Stimulated activated CD4-positive, alpha-beta T cell treated with anti-CD3 and anti-CD28 coated beads, Interleukin-4, amount 100 ng/mL, for 48 hours (primary cell): ENCODE measurements at places on chromosomes 11 and 22.
A peak's percentile ranks its signal among the peaks of the same experiment; 100 is the strongest.

DNA sequence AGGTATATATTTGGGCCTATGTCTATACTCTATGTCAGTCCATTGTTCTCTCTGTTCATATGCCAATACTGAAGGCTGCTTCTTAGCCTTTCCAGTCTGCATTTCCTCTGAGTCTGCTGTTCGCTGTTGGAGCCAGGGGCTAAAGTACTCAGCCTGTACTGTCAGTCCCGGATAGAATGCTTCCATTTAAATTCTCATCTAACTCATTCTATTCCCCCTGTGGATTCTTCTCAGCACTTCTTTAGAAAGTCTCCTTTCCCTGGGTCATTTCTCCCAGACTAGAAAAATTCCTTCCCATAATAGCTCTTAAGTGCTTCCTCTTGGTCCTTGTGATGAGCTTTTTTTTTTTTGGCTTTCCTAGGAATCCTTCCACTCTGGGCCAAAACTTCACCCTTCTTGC, 293.1 kb downstream of the KIRREL3 start:
- DNase-seq: no peak

- no peak for DNase-seq
Measured at GRCh38 chr11:31874631-31875191, 63.6 kb upstream of the PAX6 start.

DNA sequence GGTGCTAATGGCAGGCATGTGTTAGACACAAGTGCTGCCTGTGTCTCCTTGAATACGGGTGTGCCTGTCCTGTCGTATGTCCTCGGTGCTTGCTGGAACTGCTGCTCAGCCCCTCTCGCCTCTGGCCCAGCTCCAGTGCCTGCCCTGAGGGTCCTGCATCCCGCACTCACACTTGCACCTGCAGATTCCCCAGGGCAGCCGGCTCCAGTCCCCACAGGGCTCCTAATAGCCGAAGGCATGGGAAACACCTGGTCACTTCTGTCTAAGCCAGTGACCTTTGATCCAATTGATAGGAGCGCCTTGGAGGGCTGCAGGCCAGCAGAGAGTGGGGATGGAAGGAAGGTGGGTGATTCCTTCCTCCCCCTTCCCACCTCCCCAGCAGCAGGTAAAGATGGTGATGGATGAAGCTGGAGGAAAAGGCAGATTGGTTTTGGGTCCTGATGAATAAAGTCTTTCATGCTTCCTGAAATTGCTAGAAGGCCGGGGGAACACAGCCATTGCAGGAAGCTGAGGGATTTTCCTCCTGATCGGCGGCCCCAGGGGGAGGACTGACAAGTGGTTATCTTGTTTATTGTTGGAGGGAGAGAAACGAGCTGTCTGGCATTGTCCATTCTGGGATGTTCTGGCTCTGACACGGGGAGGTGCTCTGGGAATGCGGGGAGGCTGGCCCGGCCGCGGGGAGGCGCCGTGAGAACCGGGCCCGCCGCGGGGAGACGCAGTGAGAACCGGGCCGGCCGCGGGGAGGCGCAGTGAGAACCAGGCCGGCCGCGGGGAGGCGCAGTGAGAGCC, 110.9 kb upstream of the B3GAT1 start:
- DNase-seq: no peak

DNA sequence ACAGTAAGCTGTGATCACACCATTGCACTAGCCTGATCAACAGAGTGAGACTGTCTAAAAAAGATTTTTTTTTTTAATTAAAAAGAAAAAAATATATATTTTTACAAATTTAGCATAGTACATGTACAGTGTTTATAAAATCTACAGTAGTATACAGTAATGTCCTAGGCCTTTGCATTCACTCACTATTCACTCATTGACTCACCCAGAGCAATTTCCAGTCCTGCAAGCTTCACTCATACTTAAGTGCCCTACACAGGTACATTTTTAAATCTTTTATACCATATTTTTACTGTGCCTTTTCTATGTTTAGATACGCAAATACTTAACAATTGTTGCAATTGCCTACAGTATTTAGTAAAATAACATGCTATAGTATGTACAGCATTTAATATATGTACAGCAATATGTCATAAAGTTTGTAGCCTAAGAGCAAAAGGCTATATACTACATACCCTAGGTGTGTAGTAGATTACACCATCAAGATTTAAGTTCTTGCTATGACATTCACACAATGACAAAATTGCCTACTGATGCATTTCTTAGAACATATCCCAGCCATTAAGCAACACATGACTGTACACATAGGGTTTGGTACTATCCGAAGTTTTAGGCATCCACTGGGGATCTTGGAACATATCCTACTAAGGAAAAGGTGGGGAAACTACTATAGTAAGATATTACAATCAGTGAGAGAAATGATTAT, 22.8 kb downstream of the PIK3C2A start:
- no peak for DNase-seq

DNA sequence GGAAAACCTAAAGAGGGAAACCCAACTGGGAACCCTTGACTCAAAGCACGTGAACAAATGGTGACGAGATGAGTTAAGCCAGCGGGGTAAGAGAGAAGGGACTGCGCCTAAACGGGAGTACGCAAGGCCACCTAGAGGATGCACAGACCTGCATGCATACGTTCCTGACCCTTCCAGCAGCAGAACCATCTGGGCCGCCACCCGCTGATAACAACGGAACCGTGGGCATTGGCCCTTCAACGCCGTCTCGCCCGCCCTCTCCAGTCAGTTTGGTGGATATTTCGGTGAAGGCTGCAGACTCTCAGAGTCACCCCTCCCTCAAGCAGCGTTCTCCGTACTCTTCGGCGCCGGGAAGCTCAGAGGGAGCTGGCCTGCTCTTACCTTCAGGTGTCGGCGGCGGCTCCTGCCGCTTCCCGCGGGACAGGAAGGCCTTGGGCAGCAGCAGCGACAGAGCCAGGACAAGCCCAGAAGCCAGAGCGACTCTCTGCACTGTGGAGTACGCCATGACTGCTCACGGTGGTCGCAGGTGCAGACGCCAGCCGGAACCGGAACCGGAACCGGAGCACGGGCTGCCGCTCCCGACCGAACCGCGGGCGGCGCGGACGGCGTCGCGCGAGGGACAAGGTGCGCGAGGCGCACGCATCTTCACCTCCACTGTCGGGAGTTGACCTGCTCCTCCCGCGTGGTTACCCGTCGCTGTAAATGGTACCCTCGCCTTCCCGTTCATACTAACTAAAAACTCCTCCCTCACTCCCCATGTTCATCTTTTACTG, at the start of gene RIC3:
Gene RIC3, minus strand, starts transcription at position 541 of the 773 bp plus-strand sequence. Its CDS starts 36 bp downstream, at position 505.
- peak; percentile 47 for DNase-seq

GRCh38 chr11:107590460-107591377, at the start of gene ELMOD1:
TSS of gene ELMOD1 (plus strand) at chr11:107591147. CDS start at chr11:107618190, 27,043 bp downstream.
- DNase-seq: no peak

- DNase-seq: no peak
Measured at GRCh38 chr11:35847473-35847872, 96.4 kb upstream of the LDLRAD3 start.
